ENCODE measurements at places on chromosomes 2 and 18.

GRCh38 chr18:70310560-70311320, 21.9 kb downstream of the SOCS6 start:
- no peak for DNase-seq

DNA sequence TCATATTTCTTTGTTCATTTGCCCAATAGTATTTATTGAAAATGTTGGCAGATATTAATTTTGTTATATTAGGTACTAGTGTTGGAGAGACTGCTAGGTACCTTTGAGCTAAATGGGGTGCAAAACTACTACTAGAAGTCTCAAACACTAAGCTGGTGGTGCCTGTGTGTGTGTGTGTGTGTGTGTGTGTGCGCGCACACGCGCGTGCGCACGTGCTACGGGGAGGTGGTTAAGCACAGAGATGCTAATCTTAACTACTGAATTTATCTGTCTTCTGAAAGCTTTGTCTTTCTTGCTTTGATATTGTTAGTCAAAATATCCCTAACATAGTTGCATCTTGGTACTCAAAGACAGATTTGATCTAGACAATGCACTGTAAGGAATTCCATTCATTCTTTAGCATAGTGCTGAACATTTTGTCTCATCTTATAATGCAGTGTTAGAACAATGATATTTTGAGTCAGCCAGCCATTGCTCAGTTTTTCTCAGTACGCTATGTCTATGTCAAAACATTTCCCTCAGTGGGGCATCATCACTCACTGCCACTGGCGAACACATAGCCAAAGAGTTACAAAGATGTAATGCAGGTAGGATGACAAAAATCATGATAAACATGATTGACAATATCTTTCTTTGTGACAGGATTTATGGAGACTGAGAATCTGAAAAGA, 396.0 kb upstream of the RGPD4 start:
- DNase-seq = no peak

GRCh38 chr2:210541290-210541902, 15.0 kb upstream of the CPS1 start:
- DNase-seq = no peak

DNA sequence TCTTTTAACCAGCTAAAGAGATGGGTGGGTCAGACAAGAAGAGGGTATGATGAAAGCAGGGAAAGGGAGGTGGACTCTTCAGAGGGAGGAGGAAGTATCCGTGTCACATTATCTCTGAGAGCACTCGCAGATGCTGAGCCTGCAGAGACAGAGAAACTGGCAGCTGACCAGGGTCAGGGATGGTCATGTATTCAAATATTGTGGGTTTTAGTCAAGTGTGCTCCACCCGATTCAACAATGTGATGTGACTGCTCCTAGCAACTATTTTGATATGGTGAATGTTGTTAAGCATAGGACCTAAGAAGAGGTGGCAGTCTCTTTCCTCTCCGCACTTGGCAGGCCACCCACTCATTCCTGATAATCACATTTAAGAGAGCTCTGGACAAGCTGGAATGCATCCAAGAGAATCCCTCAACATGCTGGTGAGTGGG, 1.3 kb upstream of the CLIP4 start:
- DNase-seq = peak; percentile 61

DNA sequence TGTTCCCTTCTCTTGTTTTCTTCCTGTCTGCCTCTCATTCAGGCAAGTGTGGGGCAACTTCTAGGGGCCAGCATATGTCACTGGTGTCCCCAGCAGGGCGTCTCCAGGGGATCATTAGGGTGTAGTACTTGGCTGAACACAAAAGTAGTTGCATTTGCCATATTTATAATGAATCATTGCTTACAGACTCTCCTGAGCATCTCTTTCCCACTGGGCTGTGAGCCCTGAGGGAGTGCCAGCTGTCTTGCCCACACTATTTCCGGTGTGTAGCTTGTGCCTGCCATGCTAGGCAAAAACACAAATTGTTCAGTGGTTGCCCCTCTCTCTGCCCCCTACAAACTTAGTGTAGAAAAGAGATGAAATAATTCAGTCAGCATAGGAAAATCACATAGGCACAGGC, 40.8 kb upstream of the SCLY start:
- DNase-seq = no peak

- no peak for DNase-seq
Observed at GRCh38 chr18:8373486-8373885, 235.8 kb upstream of the RAB12 start.

- DNase-seq = no peak
Observed at GRCh38 chr2:167785606-167786216, 461.7 kb downstream of the STK39 start.

DNA sequence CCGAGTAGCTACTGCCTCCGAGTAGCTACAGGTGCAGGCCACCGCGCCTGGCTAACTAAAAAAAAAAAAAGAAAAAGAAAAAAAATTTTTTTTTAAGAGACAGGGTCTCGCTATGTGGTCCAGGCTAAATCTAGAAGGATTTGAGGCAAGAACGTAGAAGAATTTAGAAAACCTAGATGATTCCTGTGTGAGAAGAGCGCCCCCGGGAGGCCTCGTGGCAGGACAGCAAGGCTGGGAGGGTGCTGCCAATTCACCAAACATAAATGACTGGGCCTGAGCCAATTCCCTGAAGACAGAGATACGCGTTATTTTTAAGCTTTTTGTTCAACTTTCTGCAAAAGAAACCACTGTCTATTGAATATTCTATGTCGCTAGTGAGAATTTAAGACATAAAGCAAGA, 90.1 kb upstream of the TGFA start:
- no peak for DNase-seq

DNA sequence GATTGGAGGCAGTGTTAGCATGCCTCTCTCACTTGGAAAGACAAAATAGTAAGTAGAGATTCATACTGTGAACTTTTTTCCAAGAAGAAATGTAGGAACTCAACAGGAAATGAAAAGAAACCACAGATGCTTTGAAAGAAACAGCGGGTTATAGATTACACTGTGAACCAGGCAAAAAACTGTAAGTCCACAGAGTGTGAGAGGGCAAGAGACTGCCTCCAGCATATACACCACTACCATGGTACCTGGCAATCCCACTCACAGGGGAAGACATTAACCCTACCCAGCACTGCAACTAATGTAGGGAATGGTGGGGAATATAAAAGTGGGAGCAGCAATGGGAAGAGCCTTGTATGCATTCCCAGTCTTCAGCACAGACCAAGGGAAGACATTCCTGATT, 150.6 kb upstream of the GALNT5 start:
- no peak for DNase-seq

DNA sequence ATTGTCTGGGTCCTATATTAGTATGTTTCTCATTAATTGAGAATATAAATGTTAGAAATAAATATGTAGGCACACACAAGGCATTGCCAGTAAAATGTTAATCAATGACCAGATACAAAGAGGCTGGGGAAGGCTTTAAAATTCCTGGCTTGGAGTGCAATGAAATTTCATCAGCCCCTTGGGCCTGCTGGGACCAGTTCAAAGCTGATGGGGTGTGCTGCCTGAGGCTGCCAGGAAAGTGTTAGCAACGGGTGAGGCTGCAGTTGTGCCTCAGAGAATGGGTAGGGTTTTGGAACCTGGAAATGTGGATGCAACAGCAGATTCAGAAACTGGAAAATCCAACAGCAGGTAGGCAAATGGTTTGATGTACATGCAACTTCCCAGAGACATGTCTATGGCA, 68.9 kb downstream of the DIPK1C start:
- no peak for DNase-seq

DNA sequence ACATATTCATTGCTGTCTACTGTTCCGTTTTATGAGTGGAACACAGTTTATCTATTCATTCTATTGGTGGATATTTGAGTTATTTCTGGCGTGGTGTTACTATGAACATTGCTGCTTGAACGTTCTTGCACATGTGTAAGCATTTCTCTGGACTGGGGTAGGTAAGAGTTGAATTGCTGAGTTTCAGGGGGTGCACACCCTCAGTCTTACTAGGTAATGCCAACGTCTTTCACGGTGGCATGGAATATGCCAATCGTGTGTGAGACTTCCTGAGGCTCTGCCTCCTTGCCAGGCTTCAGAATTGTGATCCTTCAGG, 56.4 kb upstream of the TXNDC2 start:
- no peak for DNase-seq

DNA sequence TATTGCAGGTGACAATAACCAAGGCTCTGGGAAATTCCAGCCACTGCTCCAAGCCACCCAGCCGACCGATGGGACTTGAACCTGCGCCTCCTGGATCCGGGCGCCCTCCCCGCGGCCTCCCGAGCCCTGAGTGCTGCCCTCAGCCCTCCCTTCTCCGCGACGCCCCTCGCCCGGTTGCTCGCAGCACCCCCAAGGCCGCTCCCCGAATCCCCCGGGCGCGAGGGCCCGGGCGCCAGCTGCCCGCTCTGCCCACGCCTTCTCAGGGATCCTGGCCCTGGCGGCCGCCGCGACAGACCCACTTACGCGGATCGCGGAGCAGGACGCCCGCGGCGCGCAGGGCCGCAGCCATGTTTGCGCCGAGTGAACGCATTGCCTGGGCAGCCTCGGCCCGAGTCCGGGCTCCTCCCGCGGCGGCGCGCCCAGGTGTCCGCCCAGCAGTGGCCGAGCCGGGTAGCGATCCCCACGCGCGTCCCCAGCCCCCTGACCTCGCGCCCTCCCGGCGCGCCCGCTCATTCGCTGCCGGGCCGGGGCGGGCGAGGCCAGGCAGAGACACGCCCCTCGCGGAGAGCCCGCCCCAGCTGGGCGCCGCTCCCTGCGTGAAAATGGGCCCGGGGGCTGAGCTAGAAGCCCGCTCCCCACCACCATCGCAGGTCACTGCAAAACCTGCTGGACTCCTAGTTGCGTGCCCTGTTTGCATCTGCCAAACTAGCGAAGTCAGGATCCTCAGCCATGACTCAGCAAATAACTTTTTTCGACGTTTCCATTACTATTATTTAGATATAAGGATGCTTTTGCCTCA, at the start of gene FECH:
Gene FECH (minus strand): TSS at position 452 of the 799 bp plus-strand sequence. CDS start 82 bp downstream, at position 370.
- peak; percentile 69 for DNase-seq

DNA sequence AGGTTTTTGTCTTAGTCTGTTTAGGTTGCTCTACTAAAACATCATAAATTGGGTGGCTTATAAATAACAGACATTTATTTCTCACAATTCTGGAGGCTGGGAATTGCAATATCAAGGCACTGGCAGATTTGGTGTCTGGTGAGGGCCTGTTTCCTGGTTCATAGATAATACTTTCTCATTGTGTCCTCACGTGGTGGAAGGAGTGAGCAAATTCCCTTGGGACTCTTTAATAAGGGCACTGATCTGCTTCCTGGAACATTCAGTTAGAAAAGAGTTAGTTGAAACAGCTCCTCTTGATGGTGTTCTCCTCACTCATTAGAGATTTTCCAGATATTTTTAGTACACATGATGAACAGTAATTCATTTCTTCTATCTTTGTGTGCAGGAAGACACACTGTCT, 22.3 kb downstream of the COL4A3 start:
- DNase-seq = no peak

DNA sequence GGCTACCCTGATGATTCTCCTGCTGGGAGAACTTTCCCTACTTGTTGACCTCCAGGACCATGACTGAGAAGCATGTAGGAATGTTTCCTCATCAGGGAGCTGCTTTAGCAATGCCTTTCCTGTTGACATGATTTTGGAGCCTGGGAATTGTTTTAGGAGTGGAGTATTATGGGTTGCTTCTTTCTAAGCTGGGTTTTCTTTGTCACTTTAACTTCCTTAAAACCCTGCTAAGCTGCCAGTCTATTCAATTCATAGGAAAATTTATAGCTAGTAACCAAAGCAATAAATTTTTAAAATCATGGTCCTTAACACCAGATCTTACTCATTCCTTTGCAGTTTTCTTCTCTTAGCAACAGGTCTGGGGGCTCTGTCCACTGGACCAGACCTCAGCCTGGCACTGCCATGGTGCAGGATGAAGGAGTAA, 125.6 kb upstream of the TACR1 start:
- no peak for DNase-seq

DNA sequence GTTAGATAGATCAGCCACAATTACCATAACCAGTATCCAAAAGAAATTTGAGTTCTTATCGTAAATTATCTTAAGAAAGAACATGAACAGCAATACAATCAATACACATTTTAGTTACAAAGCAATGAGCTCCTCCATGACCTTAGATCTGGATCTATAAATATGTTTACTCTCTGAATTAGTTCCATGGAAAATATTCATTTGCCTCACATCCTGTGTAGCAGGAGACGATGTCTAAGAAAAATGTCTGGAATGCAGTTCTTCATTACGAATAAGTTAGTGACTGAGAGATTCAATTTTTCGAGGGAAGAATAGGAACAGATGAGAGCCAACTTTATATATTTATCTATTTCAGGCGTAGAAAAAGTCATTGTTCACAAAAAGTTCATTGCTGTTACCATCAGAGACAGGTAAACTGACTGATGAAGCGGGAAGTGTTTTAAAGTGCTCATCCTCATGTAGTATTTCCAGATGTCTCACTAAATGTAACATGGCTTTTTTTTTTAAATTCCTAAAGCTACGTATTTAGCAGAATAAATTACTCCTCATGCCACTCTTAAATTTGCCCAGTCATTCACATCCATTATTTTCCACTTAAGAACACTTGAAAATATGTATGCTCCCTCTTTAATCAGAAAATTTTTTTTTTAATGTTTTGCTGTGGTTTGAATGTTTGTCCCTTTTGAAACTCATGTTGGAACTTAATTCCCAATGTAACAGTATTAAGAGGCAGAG, 106.5 kb upstream of the SCN1A start:
- no peak for DNase-seq

DNA sequence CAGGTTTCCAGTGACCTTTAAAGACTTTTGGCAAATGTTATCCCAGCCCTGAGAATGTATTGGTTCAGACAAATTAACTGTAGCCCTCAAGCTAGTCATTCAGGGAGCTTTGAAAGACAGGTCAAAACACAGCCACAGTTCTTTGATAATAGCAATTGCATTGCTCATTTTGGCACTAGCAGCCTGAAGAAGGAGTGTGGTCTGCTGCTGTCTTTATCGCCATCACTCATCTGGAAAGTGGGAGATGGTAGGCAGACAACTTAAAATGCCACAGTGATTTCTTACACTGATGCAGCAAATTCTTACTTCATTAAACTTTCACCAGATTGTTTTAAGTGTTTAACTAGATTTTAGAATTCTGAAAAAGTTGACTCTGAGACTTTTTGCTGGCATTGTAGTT, 47.2 kb downstream of the DOK6 start:
- no peak for DNase-seq

DNA sequence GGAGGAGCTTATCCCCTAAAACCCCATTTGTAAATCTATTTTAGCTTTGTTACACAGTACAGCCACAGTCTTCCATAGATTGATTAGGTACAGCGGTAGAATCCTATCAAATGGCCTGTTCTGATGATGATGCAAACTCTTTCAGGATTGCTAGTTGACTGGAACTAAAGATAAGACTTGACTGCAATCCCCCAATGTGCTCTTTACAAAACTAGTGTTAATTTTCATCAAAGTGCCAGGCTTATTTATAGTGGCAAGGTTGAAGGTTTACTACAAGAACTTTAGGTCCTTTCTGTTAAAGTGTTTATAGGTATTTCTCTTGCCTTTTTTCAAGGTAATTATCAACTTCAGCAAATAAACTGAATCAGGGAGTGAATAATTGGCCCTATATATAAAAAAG, 9.0 kb upstream of the OTX1 start:
- DNase-seq = no peak

GRCh38 chr18:41320100-41320499, 634.9 kb upstream of the PIK3C3 start:
- DNase-seq = no peak
